ENCODE measurements at places on chromosomes 5 and 9.

DNA sequence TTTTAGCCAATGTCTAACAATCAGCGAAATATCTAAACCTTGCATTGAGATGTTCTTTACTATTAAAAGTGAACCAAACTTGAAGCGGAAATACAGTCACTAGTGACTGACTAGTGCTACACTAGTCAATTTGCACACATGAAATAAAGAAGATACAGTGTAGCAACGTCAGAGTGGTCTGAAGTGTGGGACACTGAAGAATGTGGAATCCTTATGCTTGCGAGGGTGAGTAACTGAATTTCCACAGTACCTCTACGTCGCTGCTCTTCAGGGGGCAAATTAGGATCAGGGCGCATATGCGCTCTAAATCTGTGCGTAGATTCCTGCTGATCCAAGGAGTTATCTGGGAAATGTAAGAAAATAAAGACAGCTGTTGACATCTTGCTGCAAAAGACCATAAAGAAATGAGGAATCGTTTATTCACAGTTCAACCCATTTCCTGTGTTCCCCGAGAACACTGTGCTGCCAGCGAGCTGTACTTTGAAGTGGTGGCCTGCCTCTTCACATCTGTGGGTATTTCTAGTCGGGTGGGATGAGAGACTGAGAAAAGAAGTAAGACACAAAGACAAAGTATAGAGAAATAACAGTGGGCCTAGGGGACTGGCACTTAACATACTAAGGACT, 39.8 kb upstream of the FLT4 start:
- DNase-seq = no peak

GRCh38 chr9:117250610-117251215, 164.1 kb downstream of the ASTN2 start:
- DNase-seq = no peak

GRCh38 chr5:1312993-1313833, 18.3 kb upstream of the TERT start:
- no peak for DNase-seq

- peak; percentile 87 for DNase-seq
Measured at GRCh38 chr5:141564216-141564692, 54.5 kb downstream of the DIAPH1 start.

- no peak for DNase-seq
Measured at GRCh38 chr5:116176121-116176520, 91.3 kb downstream of the COMMD10 start.

- DNase-seq = no peak
Measured at GRCh38 chr5:127938746-127939145, 144.8 kb upstream of the SLC12A2 start.

- no peak for DNase-seq
Measured at GRCh38 chr9:135415586-135415985, 64.0 kb upstream of the PPP1R26 start.

DNA sequence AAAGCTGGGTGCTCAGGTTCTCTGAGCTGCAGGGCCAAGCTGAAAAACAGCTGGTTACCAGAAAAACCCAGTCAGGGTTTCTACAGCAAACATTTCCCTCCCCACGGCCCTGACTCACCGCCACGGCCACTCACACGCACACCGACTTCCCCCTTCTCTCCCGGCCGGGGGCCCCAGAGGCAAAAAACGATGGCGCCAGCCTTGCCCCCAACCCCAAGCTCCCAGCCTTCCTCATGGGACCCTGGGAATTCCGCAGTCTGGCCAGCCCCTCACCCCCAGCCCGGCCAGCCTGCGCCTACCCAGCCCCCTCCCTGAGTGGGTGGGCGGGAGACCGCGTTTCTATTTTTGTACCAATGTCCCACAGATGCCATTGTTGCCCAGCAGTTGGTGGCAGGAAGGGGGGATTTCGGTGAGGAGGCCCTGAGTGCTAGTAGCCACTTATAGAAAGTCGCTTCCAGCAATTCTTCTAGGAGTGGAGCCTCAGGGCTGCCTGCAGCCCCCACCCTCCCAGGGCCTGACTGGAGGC, 18.4 kb downstream of the ENG start:
- DNase-seq = no peak

- no peak for DNase-seq
Measured at GRCh38 chr5:5420251-5420650, 2.2 kb upstream of the ICE1 start.
